GM04503 (cell line): ENCODE measurements at places on chromosomes 5 and 9.

DNA sequence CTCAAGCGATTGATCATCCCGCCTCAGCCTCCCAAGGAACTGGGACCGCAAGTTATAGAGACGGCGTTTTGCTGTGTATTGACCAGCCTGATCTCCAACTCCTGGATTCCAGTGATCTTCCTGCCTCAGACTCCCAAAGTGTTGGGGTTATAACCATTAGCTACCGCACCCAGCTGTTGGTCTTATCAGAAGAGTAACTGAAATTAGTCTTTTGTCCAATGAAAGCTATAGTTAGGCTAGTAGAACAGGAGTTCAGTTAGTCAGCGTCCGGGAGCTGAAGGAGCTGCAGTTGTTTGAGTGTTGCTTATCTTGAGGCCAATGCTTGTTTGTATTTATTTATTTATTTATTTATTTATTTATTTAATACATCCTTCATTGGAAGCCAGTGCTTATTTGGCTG, 3.2 kb upstream of the MIGA2 start:
- DNase-seq: no peak

DNA sequence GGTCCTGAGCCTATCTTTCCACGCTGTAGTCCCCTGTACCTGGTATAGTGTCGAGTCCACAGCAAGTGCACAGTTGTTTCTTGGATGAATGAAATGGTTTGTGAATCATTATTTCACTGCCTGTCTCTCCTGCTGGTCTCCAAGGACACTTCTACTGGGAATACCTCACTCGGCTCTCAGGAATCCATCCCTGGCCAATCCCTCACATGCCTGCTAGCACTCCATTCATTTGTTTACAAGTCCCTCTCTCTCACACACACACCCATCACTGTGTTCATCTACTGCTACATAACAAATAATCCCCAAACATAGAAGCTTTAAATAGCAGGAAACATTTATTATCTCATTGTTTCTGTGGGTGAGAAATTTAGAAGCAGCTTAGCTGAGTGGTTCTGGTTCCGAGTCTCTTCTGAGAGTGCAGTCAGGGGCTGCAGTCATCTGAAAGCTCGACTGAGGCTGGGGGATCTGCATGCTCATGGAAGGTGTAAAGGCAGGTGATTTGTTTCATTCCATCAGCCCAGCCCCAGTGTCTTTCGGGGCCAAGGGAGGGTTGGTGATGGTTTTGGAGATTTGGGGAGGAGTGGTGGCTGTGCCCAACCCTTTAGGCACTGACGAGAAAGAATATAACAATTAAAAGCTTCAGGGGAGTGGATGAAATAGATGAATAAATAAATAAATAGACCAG, 132.7 kb upstream of the IER5L start:
- DNase-seq: no peak

- peak; percentile 65 for DNase-seq
These were observed 18.4 kb downstream of the ENG start for GRCh38 chr9:127835991-127836516.

- no peak for DNase-seq
These were observed 282.0 kb downstream of the PRELID2 start for GRCh38 chr5:145553177-145553576.

GRCh38 chr5:14776602-14777001, 95.0 kb downstream of the ANKH start:
- no peak for DNase-seq

- no peak for DNase-seq
These were observed 258.6 kb downstream of the FANCC start for GRCh38 chr9:95058795-95059386.
